ENCODE measurements at places on chromosomes 5 and 9. TPM values are rescaled to one million over a fixed set of nuclear protein-coding genes. Genes with fewer than 3 reads are reported as not detected.

The ST6GALNAC4 gene
- total RNA-seq: 6.8 TPM

DNA sequence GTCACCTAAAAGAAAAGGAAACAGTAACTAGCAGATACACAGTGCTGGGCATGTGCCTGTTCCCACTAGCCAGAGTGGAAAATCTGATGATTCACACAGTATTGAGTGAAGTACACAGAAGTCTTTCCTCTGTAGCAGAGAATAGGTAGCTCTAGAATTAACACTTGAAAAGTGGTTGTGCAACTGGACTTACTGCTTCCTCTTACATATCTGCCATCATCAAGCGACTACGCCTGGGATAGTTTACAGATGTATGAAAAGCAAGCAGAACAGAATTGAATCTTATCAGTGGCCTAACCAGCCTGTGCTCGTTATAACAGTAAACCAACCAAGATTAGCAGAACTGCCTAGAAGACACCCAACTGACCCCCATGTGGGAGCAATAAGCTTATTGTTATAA is 130.6 kb downstream of the DTWD2 start:
- DNase-seq: no peak

- DNase-seq: no peak
These were observed 211.9 kb upstream of the CDH6 start for GRCh38 chr5:30981576-30981975.

The PCDHGB2 gene
- total RNA-seq: 7.9 TPM

GRCh38 chr5:93072831-93073459 is 508.1 kb downstream of the NR2F1-AS1 start:
- DNase-seq: no peak

The SARDH gene
- 4.9 TPM for total RNA-seq

The FAM200C gene
- total RNA-seq: 31.2 TPM

The FAM221B gene
- 0.21 TPM for total RNA-seq

GRCh38 chr5:147854331-147854730 is 22.9 kb upstream of the SPINK1 start:
- no peak for DNase-seq

The SLC46A2 gene
- total RNA-seq: 3.1 TPM

DNA sequence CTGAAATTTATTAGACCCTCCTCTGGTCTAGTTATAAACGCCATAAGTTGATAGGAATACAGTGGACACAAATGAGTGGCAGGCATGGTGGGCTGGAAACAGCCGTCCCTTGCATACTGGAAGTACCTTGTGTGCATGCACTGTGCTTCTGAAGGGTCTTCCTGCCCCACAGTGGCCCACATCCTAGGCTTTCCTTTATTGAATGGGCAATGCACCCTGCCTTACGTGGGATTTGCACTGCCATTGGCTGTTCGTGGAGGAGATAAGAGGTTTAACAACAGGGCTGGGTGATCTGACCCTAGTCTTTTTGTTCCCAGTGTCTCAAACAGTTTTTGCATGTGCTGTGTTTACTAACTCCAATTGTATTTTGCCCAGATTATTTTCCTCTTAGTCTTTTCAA is 480.8 kb downstream of the GADD45G start:
- DNase-seq: no peak

The FCN1 gene
- total RNA-seq: 1.9 TPM

- no peak for DNase-seq
These were observed 151.0 kb upstream of the ADAMTS16 start for GRCh38 chr5:4989118-4989517.

The PCDHA4 gene
- 1.1 TPM for total RNA-seq

DNA sequence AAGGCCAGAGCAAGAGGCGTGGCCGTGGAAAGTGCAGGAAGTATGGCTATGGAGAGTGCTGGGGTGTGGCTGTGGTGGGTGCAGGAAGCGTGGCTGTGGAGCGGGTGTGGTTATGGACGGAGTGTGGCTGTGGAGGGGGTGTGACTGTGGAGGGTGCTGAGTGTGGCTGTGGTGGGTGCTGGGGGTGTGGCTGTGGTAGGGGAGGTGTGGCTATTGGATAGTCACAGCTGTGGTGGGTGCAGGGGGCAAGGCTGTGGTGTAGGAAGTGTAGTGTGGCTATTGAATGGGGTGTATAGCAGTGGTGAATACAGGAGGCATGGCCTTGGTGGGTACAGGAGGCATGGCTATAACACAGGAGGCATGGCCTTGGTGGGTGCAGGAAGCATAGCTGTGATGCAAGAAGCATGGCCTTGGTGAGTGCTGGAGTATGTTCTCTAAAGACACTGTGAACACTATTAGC is 40.8 kb upstream of the SPATA31C2 start:
- no peak for DNase-seq

DNA sequence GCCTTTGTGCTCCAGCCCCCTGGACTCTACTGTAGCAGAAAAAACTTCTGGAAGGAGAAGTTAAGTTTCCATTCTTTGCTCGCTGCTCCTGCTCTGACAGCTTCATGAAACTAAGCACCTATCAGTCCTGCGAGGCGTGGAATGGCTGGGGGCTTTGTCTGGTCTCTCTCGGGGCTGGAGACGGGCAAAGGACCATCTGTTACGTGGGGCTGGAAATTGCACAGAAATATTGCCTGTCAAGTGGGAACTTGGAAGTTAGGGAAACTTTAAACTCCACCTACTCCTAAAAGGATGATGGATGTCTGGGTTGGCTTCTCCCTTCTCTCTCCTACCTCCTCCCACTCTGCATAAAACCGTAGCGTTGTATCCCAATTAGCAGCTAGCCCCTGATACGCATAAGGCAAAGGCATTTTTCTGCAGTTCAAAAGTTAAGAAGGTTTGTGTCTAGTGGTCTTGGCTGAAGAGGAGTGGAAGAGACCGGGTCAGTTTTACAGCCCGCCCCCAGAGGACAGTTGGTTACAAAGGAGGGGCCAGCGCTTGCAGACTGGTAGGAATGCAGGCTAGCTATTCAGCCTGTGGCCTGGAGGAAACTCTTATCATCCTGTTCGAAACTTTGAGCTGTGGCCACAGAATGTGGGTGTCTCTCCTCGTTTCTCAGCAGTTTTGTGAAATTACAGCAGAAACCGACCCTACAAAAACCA is 1.3 kb downstream of the FBXL7 start:
- peak; percentile 57 for DNase-seq

- no peak for DNase-seq
These were observed 18.1 kb downstream of the GSN start for GRCh38 chr9:121285835-121286687.

DNA sequence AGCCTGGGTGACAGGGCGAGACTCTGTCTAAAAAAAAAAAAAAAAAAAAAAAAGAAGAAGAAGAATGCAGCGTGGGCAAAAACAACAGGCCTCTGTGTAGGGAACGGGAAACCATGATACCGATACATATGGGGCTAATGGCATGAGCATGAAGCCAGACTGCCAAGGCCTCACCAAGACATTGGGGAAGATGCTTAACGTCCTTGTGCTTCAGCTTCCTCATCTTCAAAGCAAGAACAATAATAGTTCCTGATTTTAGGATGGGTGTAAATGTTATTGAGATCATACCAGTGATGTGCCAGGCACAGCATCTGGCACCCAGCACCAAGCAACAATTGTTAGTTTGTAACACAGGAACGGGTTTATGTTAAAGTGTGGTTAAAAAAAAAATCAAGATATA is 51.4 kb downstream of the NEURL1B start:
- DNase-seq: no peak

DNA sequence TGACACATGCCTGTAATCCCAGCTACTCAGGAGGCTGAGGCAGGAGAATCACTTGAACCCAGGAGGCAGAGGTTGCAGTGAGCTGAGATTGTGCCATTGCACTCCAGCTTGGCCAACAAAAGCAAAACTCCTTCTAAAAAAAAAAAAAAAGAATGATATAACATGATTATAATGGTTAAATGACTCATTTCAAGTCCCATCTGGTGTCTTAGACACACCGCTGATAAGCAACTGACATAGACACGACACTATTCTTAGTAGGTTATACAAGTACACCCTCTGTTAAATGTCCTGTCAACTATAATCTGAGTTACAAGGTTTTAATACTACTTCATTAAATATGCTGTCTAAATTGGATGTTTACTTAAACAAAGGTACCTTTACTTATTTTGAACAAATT is 405.3 kb upstream of the CLINT1 start:
- no peak for DNase-seq

The IFNW1 gene
- total RNA-seq: not detected

DNA sequence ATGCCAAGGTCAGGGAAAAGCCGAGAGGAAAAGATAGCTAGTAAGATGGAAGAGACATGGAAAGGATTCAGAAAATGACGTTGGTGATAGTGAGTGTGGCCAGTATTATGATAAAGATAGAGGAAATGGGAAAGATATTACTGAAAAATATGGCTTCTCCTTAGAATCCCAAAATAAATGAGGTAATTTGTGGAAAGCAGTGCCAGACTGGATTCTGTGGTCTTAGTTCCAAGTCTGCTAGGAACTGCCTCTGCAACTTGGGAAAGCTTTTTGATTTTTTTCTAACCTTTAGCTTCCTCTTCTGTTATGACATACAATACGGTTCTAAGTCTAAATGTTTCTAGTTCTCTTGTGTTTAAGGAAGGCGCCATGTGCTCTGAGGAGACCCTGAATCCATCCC is 54.2 kb downstream of the GRIA1 start:
- no peak for DNase-seq
